ENCODE measurements at places on chromosomes 1 and 21.
A peak's percentile ranks its signal among the peaks of the same experiment; 100 is the strongest.

GRCh38 chr1:26156285-26157038 is 2.4 kb upstream of the FAM110D start:
- no peak for DNase-seq

- no peak for DNase-seq
Observed at GRCh38 chr1:232327269-232327668, 302.7 kb downstream of the SIPA1L2 start.

- DNase-seq = no peak
Observed at GRCh38 chr1:5466487-5466886, 525.7 kb downstream of the NPHP4 start.

DNA sequence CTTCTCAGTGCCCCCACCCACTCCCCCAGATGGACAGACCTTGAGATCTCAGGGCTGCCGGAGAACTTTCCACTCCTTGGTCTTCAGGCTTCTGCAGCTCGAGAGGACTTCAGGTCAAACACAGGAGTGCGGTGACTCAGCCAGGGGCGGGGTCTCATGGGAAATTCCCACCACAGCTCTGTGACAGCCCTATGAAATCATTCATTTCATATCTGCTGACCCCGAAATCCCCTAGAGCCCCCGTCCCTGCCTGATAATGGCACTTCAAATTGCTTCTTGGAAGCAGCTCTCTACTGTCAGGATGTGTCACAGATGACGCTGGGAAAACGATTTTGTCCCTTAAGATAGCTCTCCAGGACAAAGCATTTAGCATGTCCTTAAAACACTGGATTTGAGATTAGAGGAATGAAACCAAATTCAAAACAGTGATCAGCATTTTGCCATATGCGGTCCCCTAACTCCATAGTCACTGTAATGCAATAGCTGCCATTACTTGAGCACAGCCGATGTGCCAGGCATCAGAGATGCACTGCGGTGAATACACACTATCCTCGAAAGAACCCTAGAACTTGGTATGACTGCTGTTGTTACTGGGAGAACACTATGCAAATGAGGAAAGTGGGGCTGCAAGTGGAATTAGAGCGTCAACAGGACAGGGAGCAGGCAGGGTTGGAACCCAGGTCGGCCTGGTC is at the start of gene TNFRSF9:
TNFRSF9 (minus strand) TSS at position 95 of the 692 bp plus-strand sequence. CDS start 845 bp downstream, outside the sequence.
- no peak for DNase-seq

DNA sequence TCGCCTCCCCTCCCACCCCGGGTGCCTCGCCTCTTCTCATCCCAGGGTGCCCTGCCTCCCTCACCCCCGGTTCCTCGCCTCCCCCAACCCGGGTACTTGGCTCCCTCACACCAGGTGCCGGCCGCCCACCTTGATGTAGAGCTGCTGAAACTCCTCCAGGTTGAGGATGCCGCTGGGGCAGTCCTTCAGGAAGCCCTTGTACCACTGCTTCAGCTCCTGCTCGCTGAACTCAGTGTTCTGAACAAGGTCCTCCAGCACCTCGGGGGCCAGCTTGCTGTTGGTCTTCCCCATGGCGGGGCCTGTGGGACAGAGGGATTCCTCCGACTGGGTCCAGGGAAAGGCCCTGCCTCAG is 6.9 kb downstream of the HPCAL4 start:
- DNase-seq = no peak

DNA sequence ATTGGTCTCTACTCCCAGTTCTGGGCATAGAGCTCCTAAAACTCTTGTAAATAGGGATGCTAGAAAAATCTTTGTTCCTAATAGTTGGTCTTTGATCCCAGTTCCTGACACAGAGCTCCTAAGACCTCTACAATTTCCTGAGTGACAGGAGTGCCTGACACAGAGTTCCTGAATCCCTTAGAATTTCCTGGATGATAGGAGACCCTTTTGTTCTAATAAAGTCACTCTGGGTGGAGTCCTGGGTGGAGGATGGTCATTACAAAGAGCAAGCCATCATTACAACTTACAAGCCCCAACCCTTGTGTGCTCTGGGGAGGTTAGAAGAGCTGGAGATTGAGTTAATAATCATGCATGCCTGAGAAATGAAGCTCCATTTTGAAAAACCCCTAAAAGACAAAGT is 58.4 kb downstream of the ZZZ3 start:
- no peak for DNase-seq

DNA sequence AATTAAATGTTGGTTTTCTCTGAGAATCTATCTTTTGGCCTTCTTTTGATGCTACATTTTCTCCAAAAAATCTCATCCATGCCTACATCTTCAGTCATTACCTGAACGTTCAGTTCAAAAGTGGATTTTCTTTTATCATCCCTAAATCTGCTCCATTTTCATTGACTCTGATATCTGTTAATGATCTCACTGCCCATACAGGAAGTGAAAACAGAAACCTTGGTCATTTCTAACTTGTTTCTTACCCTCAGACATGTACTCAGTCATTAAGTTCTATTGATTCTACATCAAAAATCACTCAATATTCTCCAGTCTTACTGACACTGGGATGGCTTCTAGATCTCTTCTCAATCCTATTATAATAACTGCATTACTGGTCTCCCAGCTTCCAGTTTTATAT is 22.7 kb downstream of the PRKACB start:
- no peak for DNase-seq

- peak; percentile 65 for DNase-seq
Observed at GRCh38 chr1:181101581-181102226, 13.2 kb downstream of the IER5 start.

DNA sequence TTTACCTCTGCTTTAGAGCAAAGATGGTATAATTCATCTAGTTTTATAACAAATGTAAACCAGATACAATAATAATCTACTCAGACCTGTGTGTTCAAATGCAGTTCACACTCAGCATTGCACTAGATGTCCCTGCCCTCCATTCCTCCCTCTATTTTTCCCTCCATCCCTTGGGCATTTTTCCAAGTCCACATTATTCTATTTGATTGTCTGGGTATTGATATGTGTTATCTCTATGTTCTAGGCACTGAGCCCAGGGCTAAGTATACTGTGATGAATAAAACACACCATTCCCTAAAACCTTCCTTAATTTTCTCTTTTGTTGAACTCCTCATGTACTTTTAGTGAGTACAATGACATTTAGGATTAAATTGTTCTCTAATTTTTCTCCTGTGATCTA is 66.2 kb upstream of the HMCN1 start:
- DNase-seq = no peak

DNA sequence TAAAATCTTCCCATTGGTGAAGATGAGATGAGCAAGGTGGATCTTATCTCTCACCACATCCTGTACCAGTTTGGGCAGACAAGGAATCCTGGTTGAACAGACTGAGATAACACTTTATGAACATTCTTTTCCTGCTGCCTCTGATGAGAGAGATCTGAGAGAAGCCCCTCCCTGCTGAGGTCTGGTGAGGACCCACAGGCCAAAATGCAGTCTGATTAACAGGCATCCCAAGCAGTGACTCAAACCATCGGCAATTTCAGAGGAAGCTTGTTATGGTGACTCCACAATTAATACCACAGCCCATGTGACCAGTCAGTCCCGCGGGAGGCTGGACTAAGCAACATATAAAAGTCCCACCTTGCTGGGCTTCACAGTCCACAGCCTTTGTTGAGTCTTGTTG is at the start of gene PRR9:
PRR9 (plus strand) TSS at position 373 of the 400 bp plus-strand sequence. CDS start 561 bp downstream, outside the sequence.
- peak; percentile 3 for DNase-seq

DNA sequence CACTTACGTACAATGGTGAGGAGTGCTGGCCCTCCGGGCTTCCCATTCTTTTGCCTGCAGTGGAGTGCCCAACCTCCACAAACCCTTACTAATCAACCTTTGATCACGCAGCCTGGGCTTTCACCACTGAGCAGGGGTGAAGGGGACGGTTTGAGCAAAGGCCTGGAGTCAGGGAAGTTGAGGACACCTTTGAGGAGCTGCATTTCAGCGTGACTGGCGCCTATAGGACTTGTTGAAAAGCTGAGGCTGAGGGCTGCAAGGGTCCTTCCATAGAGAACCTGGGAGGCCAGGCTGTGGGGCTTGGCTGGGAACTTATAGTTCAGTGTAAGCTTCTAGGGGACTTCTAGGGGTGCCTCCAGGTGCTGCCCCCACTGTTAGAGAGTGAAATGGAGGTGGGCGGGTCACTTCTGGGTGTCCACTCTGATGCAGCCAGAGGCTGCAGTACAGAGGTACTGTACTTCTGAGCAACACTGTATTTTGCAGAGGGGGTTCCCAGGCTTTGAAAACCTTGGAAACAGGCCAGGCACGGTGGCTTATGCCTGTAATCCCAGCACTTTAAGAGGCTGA is 9.8 kb downstream of the SYTL1 start:
- no peak for DNase-seq

- DNase-seq = peak; percentile 20
Observed at GRCh38 chr1:17156108-17156507, 36.9 kb upstream of the PADI2 start.

DNA sequence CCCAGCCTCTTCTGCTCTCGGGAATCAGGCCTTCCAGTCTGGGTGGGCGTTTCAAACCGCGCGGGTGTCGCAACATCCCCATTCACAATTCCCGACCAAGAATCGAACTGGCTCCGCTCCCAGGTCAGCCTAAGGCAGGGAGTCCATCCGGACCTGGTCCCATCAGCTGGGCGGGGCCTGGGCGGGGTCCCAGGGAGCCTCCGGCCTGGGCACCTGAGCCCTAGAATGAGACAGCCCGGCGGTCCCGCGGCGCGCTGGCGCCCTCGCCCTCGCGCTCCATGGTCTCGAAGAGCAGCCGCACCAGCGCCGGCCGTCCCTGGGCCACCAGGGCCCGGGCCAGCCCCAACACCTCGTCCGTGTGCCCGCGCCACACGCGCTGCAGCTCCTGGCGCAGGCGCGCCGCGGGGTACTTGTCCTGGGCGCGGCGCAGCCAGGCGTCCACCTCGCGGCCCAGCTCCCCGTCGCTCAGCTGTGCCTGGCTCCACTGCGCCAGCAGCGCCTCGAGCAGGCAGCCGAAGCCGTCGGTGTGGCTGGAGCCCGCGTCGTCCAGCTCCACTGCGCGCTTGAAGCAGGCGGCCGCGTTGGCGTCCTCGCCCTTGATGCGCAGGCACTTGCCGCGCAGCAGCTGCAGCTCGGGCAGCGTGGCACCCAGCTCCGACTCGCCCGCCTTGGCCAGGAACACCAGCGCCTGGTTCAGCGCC is 16.9 kb upstream of the PARS2 start:
- no peak for DNase-seq

DNA sequence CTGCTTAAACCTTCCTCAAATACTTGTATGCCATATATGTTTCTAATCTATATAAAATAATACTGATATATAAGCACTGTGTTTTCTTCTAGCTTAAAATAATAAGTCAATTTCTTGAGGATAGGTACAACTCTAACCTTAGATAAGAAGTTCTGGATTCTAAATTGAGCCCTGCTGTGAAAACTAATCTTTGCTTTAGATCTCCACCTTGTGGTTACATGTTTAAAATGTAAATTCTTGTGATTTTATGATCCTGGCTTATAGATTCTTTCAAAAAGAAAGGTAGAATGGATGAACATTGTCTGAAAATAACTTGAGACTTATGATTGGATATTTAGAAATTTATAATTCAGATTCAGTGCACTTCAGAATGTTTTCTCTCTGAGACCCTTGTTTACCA is 38.9 kb upstream of the HMCN1 start:
- no peak for DNase-seq

DNA sequence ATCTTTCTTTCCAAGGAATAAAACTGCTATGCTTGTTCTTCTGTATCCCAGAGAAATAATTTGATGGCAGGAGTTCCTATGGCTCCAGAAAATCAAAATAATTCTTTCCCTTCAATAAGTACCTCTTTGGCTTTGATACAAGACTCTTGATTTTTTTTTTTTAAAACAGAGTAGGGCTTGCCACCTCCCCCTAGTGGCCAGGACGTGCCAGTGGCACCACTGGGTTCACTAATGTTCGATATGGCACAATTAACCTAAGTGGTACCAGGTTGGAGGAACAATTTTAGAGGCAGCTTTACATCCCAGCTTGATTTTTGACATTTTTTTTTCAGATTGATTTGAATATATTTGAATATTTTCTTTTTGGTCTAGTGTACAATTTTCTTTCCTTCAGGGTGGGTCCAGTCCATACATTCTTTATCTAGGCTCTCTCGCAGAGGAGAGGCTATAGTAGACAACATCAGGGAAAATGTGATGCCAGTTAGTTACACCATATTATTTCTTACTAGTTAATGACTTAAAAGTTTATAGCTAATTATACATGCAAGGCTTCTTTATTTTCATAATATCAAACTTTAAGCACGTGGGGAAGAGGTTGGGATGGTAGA is 330.9 kb downstream of the S1PR1 start:
- peak; percentile 31 for DNase-seq

DNA sequence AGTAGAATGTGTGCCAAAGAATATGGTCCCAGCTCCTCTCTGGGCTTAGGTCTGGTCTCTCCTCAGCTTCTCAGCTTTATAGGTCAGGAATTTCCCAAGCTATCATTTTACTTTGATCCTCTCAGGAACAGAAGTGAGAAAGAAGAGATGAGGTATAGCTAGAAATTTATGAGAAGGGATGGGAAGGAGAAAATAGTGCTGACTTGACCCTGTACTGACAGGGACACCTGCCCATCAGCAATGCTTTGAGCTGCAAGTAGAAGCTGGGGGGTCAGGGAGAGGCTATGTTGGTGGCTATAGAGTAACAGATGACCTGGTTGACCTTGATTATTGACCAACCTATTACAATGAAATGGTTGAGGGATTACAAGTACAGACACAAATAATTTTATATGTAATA is 75.0 kb downstream of the XCL2 start:
- DNase-seq = no peak

DNA sequence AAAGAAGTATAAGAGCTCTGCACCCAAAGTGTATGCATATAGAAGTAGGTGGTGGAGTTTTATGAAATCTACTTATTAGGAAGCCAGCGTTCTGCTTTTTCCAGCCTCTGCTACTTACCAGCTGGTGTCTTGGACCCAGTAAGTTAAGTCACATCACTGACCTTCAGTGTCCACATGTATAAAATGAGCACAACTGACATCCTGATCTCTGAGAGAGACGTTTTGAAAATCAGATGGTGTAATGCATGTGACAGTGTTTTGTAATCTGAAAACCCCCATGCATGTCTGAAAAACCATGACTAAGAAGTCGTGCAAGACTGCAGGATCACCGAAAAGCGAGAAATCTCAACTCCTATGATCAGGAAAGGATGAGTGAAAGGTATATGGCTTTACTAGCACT is 2.0 kb downstream of the CR1 start:
- no peak for DNase-seq

DNA sequence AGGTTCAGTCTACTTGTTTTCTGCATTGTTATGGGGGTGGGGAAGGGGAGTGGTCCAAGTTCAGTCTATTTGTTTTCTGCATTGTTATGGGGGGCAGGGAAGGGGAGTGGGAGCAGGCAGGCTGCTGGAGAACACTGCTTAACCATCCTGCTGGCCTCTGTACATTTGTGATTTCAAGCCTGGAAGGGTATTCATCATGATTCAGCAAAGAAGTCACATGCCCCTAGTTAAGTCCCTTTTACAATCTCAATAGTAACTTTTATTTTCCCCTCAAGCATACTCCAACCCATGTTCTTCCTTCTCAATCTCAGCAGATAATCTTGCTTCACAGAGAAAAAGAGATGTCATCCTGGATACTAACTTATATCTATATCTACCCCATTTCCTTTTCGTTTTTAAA is 7.9 kb downstream of the LYST start:
- DNase-seq = no peak

- DNase-seq = no peak
Observed at GRCh38 chr21:34174470-34174869, 101.1 kb downstream of the MRPS6 start.

GRCh38 chr1:199373139-199373538 is 654.4 kb upstream of the NR5A2 start:
- no peak for DNase-seq
